ENCODE measurements at places on chromosomes 1 and 21.

- DNase-seq, result no peak
Observed at GRCh38 chr1:59997479-59998115, 71.0 kb upstream of the CYP2J2 start.

DNA sequence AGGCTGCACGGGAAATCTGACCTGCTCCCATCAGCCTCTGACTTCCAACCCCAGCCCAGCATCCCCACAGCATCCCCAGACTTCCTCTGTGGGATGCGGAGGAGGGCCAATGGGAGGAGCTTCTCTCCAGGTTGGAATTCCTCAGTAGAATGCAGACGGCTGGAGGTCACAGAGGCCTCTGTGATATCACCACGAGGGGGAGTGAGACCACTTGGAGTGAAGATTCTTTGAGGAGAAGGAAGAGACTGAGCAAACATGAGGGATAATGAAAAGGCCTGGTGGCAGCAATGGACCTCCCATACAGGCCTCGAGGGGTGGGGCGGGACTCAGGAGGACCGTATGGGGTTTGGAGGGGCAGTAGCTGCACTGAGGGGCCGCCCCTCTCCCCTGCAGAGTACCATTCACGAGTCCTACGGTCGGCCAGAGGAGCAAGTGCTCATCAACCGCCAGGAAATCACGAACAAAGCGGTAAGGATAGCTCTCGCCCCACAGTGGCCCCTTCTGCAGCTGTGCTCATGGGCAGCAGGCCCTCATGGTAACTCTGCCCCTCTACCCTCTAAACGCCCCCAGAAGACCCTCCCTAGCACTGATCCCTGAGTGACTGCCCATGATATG lies at the start of gene CATSPER4:
Gene CATSPER4, plus strand, starts transcription at position 230 of the 615 bp plus-strand sequence. Its CDS starts 26 bp downstream, at position 256.
- no peak for DNase-seq

- no peak for DNase-seq
Observed at GRCh38 chr1:206866062-206866461, 639 bp downstream of the IL20 start.

DNA sequence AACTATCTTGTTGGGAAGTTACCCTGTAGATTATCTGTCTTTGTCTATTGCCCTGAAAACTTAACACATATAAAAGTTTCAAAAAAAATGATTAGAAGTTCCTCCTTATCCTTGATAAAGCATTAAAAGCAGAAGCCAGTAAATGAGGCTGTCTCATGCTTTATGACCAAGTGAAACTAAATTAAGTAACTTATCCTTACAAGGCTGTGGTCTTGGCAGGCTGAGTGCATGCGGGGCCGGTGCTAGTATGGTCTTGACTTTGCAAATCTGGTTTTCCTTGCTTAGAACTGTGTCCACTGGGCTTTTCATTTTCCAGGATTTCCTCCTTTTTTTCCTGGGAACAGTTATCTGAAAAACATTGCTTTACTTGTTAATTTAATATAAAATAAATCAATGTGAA lies 43.1 kb downstream of the PCNX2 start:
- no peak for DNase-seq

- no peak for DNase-seq
Observed at GRCh38 chr1:166145499-166145898, 21.3 kb downstream of the FAM78B start.

DNA sequence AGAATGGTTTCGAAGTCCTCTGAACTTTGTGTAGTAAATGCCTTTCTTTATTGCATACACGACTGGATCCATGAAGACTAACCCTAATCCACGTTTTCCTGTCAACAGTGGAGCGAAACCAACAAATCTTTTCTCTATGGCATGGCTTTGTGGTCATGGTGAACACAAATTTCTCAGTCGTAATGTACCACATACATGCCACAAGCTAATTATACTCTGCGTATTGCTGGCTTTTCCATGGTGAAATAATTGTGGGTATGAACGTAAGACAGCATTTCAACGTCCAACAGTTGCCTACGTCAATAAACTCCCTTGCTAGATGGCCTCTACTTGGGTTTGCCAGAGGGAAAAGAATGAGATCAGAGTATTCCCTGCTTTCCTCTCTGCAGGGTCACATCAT lies 27.5 kb downstream of the INTS7 start:
- DNase-seq, result no peak

DNA sequence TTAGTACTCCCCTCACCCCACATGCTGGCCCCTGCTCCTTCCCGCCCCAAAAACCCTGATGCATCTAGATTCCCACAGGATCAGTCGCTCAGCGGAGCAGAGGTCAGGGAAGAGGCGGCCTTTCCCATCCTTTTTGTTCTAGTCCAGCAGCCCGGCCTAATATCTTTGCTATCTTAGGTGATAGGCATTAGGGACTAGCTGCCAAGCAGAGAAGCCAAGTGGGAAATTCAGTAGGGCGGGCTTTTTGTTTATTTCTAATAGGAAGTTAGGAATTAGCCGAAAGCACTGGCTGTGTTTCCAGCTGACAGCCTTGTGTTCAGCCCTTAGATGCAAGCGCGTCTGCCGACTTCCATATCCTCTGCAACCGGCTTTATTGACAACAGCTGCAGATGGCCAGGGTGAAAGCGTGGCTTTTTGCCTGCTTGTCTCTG lies 59.0 kb upstream of the BCAR3 start:
- DNase-seq, result no peak

DNA sequence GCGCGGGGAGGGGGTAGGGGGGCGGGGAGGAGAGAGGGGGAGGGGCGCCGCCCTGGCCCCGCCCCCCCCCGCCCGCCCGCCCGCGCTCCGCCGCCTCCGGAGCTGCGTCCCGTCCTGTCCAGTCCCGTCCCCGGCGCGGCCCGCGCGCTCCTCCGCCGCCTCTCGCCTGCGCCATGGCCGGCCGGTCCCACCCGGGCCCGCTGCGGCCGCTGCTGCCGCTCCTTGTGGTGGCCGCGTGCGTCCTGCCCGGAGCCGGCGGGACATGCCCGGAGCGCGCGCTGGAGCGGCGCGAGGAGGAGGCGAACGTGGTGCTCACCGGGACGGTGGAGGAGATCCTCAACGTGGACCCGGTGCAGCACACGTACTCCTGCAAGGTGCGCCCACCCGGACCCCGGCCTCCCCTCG lies at the start of gene AGRN:
Gene AGRN, plus strand, starts transcription at position 121 of the 405 bp plus-strand sequence. Its CDS starts 53 bp downstream, at position 174.
- DNase-seq, result no peak

GRCh38 chr1:183841950-183842794 lies 37.3 kb downstream of the RGL1 start:
- DNase-seq, result peak; percentile 65

DNA sequence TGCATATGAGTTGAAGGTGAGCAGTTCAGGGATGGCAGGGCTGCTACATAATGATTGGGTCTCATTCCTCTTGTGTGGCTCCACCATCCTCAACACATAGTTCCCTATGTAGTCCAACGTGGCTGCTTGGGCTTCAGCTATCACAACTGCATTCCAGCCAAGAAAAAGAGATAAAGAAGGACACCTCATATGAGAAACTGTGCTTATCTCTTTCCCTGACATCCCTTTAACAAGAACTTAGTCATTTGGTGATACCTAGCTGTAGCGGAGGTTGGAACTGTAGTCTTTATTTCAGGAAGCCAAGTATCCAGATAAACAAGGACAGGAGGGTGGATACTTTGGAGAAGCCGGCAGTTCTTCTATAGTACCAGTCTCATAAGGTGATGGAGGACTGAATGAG lies 42.7 kb upstream of the DNASE2B start:
- no peak for DNase-seq

DNA sequence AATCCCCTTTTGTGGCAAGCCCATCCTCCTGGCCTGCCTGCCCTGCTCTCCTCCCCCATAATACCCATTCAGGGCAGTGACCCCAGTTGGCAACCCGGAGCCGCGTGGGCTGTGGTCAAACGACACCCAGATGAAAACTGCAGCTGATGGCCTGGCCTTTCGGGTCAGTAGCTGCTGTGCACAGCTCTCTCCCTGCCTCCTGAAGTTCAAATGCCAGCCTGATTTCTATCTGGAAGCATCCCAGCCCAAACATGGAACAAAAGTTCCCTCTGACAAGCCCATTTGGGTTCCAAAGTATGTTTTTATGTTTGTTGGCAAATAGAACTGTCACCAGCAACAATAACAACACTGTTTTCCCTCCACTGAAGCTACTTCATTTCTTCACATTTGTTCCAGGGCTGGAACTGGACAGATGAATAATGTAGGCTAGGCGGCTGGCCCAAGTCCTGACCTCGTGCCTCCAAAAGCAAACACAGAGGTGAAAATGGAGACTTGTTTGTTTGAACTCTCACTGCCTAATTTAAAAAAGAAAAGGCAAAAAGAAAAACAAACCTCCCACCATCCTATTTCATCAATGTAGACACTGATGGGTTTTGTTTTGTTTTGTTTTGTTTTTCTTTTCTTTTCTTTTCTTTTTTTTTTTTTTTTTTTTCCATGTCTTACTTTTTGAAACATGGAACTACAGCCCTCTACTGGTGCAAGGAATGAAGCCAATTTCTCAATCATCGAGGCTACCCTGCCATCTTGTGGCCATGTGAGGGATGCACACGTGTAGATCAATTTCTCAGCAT lies 179.0 kb downstream of the ADSS2 start:
- DNase-seq, result peak; percentile 86

GRCh38 chr1:230293390-230293700 lies 132.8 kb downstream of the PGBD5 start:
- no peak for DNase-seq

- no peak for DNase-seq
Observed at GRCh38 chr1:157955857-157956256, 37.6 kb upstream of the KIRREL1 start.

DNA sequence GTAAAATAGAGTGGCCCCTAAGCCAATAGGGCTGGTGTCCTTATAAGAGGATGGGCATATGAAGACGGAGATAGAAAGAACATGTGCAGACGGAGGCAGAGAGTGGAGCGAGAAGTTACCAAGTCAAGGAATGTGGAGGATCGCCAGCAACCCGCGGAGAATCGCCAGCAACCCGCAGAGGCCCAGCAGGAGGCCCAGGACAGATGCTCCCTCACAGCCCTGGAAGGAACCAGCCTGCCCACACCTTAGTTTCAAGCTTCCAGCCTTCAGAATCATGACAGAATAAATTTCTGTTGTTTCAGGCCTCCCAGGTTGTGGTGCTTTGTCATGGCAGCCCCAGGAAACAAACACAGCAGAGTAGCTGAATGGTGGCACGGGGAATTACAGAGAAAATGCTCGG lies 9.6 kb downstream of the CLDN14 start:
- DNase-seq, result no peak

- no peak for DNase-seq
Observed at GRCh38 chr1:183517401-183517800, 45.1 kb downstream of the SMG7 start.

DNA sequence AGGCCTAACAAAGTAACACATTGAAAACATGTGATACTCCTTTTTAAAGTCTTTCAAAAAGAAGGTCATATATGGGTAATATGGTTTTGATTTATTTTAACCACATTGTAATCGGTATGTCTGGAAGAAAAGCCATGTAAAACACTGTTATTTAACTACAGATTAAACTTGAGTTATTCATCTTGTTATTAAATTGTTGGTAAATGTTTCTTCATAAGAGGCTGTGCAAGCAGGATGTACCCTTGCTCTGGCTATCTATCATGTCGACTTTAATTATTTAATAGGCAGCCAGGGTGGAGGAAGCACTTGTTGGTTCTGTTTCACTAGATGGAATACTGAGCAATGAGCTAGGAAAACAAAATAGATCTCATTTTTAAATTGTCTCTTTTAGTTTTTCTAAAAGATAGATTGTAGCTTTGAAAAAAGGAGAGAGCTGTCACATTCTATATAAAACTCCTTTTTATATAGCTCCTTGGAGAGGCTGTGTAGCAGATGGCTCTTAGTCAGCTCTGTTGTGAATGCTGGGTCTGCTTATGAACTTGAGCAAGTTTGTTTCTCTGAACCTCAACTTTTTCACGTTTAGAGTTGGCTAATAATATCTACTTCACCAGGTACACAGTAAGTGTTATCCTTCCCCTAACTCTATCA lies 39.5 kb downstream of the LRRC8B start:
- DNase-seq, result no peak

- no peak for DNase-seq
Observed at GRCh38 chr21:28099001-28099705, 893.5 kb downstream of the LTN1 start.

GRCh38 chr1:43007377-43008114 lies 48.9 kb upstream of the SLC2A1 start:
- DNase-seq, result no peak

DNA sequence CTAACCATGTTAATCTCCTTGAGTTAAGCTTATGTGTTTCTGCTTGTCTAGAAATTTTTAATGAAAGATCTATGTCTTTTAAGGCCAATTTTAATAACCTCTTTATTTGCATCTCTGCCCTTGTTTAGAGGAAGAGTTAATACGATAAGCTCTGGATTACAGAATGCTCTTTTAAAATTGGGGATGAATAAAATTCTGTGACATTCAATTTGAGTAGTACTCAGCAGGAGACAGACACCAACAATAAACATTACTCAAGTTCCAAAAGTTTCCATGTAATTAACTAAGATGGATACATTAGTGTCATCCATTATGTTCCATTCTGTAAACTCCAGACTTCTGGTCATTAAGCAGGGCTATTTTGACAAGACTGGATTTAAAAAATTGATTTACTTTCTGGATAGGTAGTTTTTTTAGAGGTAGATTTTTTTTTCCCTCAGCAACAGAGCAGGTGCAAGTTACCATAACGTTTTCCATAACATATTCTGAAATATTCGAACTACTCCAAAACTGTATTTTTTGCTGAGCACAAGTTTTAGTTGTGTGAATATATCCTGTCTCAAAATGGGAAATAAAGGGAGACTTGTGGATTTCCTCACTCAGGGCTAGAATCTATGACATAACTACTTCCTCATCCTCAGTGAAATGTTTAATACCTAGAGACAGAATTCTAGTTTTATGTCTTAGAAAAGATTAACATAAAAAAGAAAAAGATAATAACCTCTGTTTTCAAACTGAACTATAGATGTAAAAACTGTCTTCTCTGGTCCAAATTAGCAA lies 221.7 kb downstream of the NEGR1 start:
- no peak for DNase-seq

DNA sequence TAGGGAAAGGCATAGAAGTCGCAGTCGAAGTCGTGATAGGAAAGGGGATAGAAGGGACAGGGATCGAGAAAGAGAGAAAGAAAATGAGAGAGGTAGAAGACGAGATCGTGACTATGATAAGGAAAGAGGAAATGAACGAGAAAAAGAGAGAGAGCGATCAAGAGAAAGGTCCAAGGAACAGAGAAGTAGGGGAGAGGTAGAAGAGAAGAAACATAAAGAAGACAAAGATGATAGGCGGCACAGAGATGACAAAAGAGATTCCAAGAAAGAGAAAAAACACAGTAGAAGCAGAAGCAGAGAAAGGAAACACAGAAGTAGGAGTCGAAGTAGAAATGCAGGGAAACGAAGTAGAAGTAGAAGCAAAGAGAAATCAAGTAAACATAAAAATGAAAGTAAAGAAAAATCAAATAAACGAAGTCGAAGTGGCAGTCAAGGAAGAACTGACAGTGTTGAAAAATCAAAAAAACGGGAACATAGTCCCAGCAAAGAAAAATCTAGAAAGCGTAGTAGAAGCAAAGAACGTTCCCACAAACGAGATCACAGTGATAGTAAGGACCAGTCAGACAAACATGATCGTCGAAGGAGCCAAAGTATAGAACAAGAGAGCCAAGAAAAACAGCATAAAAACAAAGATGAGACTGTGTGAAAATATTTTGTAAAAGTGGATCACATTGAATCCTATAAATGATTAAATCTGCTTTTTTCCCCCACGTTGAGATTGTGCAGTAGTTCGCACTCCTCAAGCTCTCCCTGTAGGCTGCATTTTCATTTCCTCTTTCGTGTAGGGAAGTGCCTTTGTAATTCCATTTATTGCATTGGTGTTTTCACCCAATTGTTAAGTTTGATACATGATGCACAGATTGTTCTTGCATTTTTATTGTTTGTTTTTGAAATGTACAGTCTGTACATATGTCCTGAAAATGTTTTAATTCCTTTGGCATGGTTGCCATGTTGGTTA lies 7.5 kb downstream of the PRPF38B start:
- DNase-seq, result no peak

- no peak for DNase-seq
Observed at GRCh38 chr1:153354515-153355193, 3.0 kb upstream of the S100A9 start.
